ENCODE measurements at places on chromosomes 6 and 20.

DNA sequence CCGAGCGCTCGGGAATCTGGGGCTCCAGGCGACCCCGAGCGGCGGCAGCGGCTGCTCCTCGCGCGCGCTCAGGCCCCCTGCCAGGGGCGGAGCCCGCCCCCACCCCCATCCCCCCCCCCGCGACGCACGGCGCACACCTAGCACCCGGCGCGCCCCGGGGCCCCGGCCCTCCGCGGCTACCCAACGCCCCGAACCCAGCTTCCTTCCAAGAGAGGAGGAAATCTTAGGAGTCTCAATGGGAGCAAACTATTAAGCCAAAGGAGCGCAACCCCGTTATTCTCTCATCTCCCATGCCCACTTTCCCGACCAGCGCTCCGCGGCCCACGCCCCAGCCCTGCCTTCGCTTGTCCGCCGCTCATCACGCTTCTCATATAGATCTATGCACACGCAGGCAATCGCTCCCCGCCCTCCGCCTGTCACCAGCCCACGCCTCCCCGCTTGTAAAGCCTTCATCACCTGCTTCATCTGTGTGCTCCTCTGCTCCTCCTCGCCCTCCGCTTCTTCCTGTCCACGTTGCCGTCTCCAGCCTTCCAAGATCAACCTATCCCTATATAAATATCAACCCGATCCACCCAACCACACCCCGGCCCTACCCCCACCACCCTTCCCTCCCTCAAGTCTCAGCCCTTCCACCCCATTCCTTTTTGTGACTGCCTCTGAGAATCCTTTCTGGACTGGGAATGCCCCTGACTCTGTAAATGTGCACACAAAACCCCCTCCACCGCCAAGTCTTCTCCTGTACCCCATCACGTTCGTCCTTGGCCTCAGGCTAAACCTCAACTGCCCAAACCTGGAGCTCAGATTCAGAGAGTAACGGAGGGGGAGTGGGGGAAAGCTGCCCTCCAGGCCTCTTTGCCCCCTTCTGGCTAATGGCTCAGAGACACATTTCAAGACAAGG lies at the start of gene DLK2:
Gene DLK2 (minus strand): TSS at position 18 of the 898 bp plus-strand sequence. CDS start 723 bp downstream, outside the sequence.
- peak; percentile 70 for DNase-seq

- DNase-seq, result no peak
Measured at GRCh38 chr6:80433673-80434025, 327.2 kb downstream of the BCKDHB start.

DNA sequence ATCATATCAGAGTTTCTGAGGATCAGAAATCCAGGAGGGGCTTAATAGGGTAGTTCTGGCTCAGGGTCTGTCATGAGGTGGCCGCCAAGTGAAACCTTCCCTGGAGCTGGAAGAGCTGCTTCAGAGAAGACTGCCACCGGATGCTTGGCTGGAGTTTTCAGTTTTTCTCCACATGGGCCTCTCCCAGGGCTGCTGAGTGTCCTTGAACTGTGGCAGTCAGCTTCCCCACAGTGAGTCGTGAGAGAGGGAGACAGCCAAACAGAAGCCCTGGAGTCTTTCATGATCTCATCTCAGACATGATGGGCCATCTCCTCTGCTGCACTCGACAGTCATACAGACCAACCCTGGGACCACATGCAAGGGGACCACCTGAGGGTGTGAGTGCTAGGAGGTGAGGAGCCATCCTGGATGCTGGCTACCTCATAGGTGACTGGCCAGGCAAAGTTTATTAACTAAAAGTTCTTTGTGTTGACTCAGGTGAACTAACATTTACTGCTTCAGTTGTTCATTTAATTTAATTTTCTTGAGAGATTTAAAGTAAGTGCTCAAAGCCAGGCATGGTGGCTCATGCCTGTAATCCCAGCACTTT lies 71.5 kb downstream of the SHLD1 start:
- no peak for DNase-seq

DNA sequence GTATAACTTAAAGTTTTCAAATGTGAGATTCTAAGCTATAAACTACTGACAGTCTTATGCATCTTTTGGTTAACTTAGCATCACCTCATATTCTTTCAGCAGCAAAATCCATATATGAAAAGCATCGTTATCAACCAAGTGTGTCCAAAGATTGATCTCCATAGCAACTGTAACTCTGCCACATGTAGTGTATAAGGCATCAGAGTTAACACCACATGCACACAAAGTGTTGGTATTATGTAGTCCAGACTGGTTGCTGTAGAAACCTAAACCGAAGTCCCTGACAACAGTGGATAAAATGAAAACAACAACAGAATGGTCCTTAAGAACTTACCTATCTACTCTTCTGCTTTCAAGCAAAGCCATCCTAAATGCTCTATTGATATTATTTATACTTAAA lies 39.6 kb downstream of the PDSS2 start:
- no peak for DNase-seq

Measured in activated T-cell treated with anti-CD3 and anti-CD28 coated beads, Interleukin-2, amount 50 U/mL, for 24 hours (primary cell).